ENCODE measurements at places on chromosomes 4 and X. TPM values are rescaled to one million over a fixed set of nuclear protein-coding genes. Genes with fewer than 3 reads are reported as not detected.

Gene BEND4
- total RNA-seq, result not detected

Gene ANK2
- 17.0 TPM for total RNA-seq

Gene TEX11
- total RNA-seq, result not detected

Gene KCND1
- total RNA-seq, result 0.59 TPM

Gene UGT2A1
- not detected for total RNA-seq

Gene MRFAP1
- total RNA-seq, result 228 TPM

Gene TRO
- 18.3 TPM for total RNA-seq

Data from smooth muscle cell of the coronary artery (primary cell).